ENCODE measurements at places on chromosomes 16 and 17.

- no peak for DNase-seq
Observed at GRCh38 chr17:70239391-70239826, 70.1 kb downstream of the KCNJ2 start.

DNA sequence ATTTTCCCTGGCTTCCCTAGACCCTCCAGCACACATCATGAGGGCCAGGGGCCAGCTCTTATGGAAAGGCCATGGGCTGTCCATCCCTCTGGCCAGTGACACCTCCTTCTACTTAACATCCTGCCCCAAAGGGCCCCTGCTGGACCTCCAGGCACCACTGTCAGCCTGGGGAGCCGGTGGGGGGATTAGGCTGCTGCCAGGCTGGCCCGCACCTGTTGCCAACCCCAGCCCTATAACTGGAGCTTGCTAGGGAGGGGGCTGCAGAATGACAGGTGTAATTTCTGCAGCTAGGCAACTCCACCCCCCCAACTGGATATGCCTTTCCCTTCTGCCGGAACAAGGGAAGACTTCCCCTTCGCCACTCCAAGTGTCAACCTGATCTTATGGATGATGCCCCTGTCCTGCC, 12.5 kb downstream of the RARA start:
- DNase-seq, result no peak

DNA sequence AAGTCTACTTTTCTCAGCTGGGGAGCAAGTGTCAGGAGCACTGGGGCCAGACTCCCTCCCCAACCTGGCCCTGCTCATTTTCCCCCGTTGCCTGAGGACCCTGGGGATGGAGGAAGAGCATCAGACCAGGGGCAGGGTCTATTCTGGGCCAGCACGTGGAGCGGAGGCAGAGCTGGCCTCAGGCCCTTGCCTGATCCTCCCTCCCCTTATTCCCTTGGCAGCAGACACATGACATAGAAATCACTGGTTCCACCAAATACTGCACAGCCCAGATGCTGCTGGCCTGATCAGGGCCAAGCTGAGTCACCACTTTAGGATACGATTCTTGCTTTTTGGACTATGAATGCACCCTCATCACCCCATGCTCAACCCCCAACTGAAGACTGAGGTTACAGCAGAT, 15.8 kb upstream of the AGRP start:
- DNase-seq, result no peak

DNA sequence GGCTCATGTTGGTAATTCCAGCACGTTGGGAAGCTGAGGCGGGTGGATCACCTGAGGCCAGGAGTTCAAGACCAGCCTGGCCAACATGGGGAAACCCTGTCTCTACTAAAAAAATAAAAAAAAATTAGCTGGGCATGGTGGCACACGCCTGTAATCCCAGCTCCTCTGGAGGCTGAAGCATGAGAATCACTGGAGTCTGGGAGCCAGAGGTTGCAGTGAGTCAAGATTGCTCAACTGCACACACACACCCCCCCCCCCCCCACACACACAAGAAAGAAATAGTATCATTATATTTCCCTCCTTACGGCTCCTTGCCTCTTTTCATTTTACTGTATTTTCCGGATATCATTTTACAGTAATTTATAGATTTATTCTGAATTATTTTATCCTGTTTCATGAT, 963.1 kb upstream of the GOT2 start:
- no peak for DNase-seq

GRCh38 chr16:79390481-79391051, 210.0 kb downstream of the MAF start:
- no peak for DNase-seq

DNA sequence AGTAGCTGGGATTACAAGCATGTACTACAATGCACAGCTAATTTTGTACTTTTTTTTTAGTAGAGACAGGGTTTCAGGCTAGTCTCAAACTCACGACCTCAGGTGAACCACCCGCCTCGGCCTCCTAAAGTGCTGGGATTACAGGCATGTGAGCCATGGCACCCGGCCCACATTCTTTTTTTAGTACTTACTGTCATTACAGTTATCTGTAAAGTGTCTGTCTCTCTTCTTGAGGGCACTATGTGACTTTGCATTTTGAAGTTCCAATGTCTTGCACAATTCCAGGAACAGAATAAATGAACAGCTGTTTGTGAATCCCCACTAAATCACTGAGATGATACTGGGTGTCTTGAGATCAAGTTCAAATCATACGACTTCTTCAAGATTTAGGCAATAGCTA, 1540.3 kb downstream of the CDH11 start:
- DNase-seq, result no peak

DNA sequence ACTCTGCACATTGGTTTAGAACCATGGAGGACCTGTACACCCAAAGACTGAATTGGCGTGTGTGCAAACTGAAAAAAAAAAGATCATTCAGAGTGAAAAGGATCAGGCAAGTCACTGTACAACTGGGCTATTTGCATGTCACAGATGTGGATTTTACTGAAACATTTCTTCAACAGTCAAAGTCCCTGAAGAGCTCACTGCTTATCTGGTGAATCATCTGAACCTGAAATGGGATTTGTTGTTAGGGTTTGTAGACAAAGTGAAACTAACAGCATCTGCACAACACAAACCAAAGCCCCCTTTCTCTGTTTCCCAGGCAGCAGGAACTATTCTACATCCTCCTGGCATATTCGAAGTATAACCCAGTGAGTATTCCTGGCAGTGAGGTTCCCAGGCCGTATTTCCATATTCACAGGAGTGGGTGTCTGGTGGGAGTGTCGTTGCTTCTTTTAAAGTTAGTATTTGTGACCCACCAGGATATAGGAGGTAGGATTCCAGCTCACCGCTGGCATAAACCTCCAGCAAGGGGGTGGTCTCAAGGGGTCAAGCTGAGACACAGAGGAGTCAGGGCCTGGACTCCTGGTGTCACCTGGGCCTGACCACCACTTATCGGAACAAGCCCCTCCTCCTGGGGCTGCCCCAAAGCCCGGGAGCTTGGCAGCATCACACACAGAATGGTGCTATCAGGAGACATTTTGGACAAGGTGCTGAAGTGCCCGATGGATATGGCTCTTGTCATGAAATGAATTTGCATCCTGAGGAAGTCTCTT, 80.9 kb downstream of the GOSR1 start:
- no peak for DNase-seq

GRCh38 chr17:38703742-38704605, 1.1 kb upstream of the MLLT6 start:
- DNase-seq, result peak; percentile 90

- DNase-seq, result no peak
Observed at GRCh38 chr16:78105517-78105916, 6.1 kb downstream of the WWOX start.

GRCh38 chr16:72300892-72301291, 128.9 kb upstream of the PMFBP1 start:
- DNase-seq, result no peak

GRCh38 chr17:11742886-11743285, 144.6 kb downstream of the DNAH9 start:
- no peak for DNase-seq

DNA sequence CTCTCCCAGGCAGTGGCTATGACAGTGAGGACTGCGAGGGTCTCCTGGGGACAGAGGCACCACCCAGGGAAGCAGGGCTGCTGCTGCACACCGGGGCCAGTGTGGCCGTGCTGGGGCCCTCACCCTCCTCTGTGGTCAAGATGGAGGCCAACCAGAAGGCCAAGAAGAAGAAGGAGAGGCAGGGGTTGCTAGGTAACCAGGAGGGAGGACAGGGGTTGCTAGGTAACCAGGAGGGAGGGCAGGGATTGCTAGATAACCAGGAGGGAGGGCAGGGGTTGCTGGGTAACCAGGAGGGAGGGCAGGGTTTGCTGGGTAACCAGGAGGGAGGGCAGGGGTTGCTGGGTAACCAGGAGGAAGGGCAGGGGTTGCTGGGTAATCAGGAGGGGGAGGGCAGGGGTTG, 55.2 kb downstream of the ACTG1 start:
- DNase-seq, result no peak

- peak; percentile 51 for DNase-seq
Observed at GRCh38 chr17:17303010-17303846, at the start of gene NT5M. NT5M (plus strand) TSS chr17:17303373; CDS start chr17:17303551, 178 bp downstream.

- DNase-seq, result no peak
Observed at GRCh38 chr17:5381542-5381941, 37.9 kb downstream of the NUP88 start.

GRCh38 chr16:50478075-50478772, 70.0 kb upstream of the NKD1 start:
- DNase-seq, result no peak

DNA sequence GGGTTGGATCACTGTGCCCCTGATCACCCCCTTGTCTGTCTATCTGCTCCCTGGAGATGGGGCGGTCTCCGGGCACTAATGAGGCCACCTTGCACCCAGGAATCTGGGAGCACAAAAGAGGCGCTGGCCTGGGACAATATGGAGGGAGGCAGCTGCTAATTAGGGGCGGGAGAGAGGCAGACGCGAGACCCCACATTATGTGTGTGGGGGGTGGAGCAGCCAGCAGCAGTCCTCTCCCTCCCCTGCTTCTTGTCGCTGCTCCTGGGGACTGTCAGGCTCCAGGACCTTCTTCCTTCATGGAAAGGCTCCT, 324 bp upstream of the HCRT start:
- DNase-seq, result no peak

GRCh38 chr17:61388561-61389356, 10.9 kb upstream of the TBX2 start:
- no peak for DNase-seq

DNA sequence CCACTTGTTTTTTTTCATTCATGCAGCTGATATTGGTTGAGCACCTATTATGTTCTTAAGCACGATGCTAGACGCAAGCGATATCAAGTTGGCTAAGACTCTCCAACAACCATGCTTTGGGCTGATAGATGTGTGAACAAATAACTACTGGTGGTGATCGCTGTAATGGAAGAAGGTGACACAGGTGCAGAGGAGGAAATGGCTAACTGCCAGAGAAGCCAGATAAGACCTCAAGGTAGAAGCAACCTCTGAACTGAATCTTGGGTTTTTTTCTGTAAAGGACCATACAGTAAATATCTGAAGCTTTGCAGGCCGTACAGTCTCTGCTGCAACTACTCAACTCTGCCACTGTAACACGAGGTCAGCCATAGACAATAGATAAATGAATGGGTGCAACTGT, 97.9 kb downstream of the C17orf67 start:
- DNase-seq, result no peak

DNA sequence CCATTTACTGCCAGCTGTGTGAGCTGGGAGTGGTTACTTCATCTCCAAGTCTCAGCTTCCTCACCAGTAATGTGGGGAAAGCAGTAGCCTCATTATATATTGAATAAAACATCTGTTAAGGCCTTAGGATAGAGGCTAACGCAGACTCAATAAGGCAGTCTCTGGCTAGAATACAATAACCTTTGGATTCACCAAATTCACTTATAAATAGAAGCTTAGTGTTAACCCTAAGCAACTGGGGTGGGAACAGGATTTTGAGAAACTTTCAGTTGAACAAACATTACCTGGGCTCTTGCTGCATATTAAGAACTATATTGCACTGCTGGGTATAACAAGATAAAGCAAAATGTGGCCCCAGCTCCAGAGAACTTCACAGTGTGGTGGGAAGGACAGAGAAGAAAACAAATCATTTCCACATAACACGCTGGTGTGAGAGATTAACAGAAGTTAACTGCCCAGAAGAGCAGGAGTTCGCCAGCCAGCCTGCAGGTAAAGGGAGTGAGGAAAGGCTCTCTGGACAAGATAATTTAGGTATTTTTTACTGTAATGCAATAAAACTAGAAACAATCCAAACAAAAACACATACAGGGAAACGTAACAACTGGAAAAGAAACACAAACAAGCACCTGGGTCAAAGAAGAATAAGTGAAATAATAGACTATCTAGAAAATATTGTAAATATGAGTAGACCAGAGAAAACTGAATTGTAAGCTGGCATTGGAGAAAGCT, 57.0 kb downstream of the USP31 start:
- DNase-seq, result no peak

DNA sequence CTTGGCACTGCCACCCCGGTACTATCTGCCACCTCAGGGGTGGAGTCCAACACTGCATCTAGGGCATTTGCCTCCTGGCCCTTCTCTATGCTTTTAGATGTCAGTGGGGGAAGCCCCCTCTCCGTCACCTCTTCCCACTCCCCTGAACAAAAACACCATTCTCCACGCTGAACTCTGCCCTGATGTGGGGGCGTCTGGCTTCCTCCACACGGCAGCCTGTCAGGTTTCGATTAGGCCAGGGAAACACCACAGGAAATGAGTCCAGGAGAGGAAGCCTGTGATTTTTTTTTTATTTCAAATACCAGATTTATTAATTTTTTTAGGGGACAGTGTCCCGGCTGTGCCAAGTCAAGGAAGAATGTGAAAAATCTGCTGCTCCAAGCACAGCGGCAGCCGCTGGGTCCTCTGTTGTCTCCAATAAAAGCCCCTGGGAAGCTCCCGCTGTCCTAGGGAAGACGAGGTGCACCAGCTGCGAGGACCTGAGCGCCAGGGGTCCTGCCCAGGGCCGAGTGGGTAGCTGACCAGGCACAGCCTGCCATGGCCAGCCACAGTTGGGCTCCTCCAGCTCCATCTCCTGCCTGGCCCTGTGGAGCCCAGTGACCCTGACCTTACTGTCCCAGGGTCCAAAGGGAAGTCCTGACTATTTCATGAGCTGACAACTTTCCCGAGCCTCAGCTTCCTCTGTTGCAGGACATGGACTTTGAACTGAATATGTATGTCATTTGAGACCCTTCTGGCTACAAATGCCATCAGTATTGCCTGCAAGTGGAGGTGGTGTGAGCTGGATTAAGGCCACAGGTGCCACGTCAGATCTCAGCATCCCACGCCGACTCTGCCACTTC, 336.7 kb downstream of the FOXL1 start:
- no peak for DNase-seq

DNA sequence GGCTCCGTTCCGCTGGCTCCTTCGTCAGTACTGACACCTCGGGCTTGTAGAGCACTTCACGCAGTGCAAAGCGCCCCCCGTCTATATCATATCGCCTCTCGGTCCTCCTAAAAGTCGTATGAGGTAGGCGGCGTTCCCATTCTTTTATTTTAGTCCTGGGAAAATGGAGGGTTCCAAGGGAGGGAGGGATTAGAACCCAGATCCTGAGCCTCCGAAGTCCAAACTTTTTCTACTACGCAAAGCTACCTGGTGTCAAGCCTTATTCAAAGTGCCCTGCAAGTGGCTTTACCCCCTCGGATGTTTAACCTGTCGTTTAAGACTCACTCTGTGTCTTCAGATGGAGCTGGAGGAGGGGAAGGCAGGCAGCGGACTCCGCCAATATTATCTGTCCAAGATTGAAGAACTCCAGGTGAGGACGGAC, 348 bp upstream of the FTSJ3 start:
- DNase-seq, result no peak

GRCh38 chr16:52920331-52920730, 132.4 kb downstream of the CHD9NB start:
- no peak for DNase-seq

GRCh38 chr16:14125000-14125681, 54.0 kb downstream of the MRTFB start:
- no peak for DNase-seq

- DNase-seq, result no peak
Observed at GRCh38 chr17:13647543-13648021, 45.9 kb upstream of the HS3ST3A1 start.

All from activated CD4-positive, alpha-beta T cell treated with anti-CD3 and anti-CD28 coated beads for 24 hours (primary cell).